ENCODE measurements at places on chromosomes 6 and 20.

DNA sequence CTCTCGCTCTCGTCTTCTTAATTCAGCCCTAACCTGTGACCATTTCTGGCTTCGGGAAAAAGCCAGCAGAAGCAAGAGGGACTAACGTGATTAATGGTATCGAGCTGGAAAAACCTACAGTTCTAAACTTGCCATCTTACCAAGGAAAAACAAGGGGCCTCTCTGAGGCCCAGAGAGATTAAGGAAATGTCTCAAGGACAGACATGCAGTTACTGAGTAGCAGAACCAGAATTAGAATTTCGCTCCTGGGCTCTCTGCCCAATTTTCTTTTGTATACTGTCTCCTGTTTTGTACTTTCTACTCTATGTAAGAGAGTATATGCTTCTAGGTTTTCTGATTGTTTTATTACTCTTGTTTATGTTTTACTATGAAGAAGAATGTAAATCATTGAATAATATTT is 67.8 kb upstream of the LTV1 start:
- DNase-seq, result no peak

GRCh38 chr6:28789553-28790083 is 134.2 kb downstream of the TRIM27 start:
- peak; percentile 79 for DNase-seq

- DNase-seq, result no peak
These were observed 321.5 kb upstream of the MAN1A1 start for GRCh38 chr6:119671105-119671504.

DNA sequence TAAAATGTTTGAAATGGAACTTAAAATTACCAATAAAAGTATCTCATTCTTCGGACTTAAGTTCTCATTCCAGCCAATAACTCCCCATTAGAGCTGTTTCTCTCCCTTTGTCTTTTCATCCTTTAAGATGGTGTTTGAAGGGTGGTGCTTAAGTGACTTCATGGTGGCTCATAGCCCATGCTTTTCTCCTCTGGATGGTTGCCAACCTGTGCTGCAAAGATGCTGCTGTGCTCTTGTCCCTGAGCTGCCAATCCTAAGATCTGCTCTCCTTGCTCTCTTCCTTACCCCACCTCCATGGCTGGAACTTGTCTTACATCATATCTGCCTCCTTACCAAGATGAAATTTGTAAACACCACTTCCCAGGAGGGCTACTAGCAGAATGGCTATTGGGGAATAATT is 31.6 kb upstream of the PNRC1 start:
- DNase-seq, result peak; percentile 64

- no peak for DNase-seq
These were observed 146.4 kb downstream of the AKAP7 start for GRCh38 chr6:131281471-131282270.

- DNase-seq, result peak; percentile 84
These were observed 27.9 kb downstream of the FOXO3 start for GRCh38 chr6:108588586-108588985.

- DNase-seq, result no peak
These were observed at the start of gene MDFI for GRCh38 chr6:41638002-41638934. Gene MDFI (plus strand): TSS chr6:41638468. CDS start chr6:41638750, 282 bp downstream.

DNA sequence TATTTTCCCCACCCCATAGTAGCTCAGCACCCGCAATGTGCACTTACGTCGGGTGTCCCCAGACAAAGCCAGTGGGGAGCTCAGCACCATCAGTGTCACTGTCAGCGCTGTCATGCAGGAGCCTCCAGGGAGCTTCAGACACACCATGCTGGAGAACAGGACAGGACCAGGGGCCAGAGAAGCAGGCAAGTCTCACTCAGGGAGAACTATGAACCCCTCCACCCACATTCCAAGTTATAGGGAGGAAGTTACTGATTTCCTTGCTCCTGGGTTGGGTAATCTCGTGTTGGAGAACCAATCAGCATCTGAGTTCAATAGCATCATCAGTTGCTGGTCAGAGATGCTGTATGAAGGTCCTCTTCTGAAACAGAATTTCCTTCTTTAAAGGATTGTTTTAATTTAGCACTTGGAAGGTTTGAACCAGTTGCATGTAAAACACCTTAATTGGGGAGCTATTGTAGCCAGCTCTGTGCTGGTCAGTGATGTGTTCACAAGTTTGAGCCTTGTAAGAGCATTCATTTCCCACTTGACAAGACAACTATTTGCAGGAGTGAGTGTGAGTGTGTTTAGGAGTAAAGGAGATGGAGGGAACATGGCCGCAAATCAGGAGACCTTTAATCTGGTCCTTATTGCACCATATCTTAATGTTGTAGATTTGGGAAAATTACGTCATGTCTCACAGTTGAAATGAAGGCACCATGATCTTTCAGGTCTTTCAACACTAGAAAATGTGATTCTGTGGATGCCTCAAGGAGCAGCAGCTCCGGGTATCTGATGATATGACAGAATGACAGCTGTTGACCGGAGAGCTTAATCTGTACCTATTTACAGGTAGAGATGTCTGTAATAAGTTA is at the start of gene HLA-DRB1:
HLA-DRB1 (minus strand) TSS at position 253 of the 854 bp plus-strand sequence; CDS start at position 147, 106 bp downstream.
- peak; percentile 26 for DNase-seq

GRCh38 chr6:109183109-109183650 is 87.9 kb downstream of the CEP57L1 start:
- DNase-seq, result peak; percentile 26

DNA sequence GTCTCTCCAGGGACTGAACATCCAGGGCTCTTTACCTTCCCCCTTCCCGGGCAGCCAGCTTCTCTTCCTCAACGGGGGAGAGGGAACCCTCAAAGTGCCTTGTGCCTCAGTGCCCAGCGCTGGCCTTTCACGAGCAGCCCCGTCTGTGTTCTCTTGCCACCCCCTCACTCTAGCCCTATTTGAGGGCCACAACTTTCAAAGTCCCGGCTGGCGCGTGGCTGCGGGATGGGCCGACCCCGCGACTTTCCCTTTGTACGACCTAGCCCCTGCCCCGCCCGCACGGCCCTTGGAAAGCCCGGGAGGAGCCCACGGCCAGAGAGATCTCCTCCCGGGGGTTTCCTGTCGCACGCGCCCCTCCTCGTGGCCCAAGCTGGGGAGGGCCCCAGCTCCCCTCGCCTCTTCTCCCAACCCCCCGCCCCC is 559 bp downstream of the SCRT2 start:
- DNase-seq, result no peak

DNA sequence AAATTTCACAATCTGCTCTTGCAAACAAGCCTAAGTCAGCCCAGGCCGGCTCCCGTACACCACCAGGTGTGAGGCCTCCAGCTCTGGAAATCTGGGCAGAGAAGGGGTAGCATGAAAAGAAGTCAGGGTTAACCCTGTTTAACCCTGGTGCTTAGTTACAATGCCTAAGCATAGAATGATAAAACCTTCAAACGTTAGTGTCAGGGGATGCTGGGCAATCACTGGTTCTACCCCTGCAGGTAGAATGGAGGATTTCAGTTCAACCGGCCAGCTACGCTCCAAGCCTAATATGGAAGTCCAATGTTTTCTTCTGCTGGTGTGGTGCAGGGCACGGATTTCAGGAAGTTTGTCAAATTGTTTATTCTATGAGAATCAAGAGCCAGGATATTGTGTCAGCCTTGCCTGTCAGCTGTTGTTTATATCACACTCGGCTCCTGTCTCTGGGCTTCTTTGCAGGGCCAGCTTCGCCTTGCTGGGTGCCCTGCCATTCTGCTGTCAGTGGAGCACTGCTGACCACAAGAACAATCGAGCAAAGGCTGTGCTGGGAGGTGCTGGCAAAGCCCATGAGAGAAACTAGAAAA is 20.2 kb upstream of the CD93 start:
- DNase-seq, result no peak

DNA sequence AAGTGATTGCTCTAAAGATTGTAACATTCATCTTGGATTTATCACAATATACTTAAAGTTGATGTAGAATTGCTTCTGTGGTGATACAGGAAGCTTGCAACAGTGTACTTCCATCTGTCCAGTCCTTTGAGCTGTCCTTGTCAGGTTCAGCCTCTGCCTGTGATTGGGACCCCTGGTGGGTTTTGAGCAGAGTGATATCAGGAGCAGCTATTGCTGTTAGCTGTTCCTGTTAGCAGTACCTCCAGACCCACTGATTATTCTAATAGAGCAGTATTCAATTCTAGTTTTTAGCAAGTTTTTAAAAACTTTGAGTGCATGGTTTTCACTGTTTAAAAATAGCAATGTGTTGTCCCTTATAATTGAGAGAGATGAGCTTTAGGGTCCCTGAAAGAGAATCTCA is 48.8 kb downstream of the TULP4 start:
- no peak for DNase-seq

- no peak for DNase-seq
These were observed 8.0 kb upstream of the L3MBTL3 start for GRCh38 chr6:130010387-130010786.

GRCh38 chr6:28947831-28948270 is 24.1 kb upstream of the TRIM27 start:
- DNase-seq, result peak; percentile 86

DNA sequence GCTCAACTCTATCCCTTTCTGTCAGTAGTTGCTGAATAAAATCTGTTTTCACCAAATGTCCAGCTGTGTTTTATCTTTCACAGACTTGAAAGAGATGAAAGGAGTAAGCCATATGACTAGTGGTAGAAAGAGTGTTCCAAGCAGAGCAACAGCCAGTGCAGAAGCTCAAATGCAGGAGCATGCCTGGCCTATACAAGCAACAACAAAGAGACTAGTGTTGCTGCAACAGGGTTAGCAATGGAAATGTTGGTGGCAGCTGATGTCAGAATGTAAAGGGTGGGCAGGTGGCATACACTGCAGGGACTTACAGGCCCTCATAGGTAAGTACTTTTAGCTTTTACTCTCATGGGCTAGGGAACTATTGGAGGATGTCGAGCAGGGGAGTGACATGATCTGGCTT is 5.2 kb upstream of the HINT3 start:
- DNase-seq, result no peak

- no peak for DNase-seq
These were observed 102.9 kb downstream of the RALGAPA2 start for GRCh38 chr20:20609522-20609921.

GRCh38 chr6:14713008-14713960 is 532.6 kb upstream of the JARID2 start:
- DNase-seq, result peak; percentile 96

DNA sequence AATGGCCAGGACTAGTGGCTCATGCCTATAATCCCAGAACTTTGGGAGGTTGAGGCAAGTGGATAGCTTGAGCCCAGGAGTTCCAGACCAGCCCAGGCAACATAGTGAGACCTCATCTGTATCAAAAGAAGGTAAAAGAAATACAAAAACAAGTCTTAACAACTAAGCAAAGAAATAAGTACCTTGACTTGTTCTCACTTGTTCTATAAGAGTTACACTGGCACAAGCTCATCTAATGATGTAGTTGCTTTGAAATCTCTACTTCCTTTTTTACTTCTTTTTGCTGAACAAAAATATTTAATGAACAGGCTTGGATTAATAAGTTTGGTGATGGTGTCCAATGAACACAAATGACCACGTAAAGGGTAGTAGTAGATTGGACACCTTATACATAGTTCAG is 72.2 kb downstream of the SGK1 start:
- no peak for DNase-seq

- peak; percentile 74 for DNase-seq
These were observed 175.6 kb upstream of the PDE7B start for GRCh38 chr6:135675862-135676261.

- no peak for DNase-seq
These were observed 97.5 kb upstream of the RPS6KA2 start for GRCh38 chr6:166724576-166724975.

- DNase-seq, result peak; percentile 78
These were observed at the start of gene CBFA2T2 for GRCh38 chr20:33490023-33490933. Gene CBFA2T2 (plus strand): TSS chr20:33490096. CDS start chr20:33490268, 172 bp downstream.

GRCh38 chr20:63127700-63128364 is 88.1 kb downstream of the YTHDF1 start:
- DNase-seq, result no peak

- DNase-seq, result peak; percentile 23
These were observed 628 bp upstream of the CHRNA4 start for GRCh38 chr20:63361519-63362435.

DNA sequence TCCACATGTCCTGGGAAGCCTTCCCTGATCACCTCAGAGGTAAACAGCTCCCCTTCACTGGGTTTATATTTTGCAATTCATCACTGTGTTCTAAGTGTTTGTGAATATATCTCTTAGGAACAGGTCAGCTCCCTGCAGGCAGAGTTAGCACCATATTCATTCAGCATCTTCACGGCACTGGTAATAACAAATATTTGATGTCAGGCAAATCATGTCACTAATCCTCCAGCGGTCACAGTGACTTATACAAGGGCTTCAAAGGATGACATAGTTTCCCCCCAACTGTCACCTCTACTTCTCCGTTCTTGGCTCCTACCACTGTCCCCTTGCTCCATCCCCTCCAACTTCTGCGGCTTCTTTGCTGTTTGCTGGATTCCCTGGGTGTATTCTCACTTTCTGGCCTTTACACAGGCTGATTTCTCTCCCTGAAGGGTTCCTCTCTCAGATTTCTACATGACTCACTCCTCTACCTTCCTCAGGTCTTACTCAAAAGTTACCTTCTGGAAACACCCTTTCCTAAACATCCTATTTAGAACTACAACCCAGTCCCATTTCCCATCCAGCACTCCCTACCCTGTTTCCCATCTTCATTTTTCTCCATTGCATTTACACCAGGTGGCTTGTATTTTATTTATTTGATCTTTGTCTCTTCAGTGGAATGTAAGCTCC is 66.6 kb downstream of the NHLRC1 start:
- no peak for DNase-seq

DNA sequence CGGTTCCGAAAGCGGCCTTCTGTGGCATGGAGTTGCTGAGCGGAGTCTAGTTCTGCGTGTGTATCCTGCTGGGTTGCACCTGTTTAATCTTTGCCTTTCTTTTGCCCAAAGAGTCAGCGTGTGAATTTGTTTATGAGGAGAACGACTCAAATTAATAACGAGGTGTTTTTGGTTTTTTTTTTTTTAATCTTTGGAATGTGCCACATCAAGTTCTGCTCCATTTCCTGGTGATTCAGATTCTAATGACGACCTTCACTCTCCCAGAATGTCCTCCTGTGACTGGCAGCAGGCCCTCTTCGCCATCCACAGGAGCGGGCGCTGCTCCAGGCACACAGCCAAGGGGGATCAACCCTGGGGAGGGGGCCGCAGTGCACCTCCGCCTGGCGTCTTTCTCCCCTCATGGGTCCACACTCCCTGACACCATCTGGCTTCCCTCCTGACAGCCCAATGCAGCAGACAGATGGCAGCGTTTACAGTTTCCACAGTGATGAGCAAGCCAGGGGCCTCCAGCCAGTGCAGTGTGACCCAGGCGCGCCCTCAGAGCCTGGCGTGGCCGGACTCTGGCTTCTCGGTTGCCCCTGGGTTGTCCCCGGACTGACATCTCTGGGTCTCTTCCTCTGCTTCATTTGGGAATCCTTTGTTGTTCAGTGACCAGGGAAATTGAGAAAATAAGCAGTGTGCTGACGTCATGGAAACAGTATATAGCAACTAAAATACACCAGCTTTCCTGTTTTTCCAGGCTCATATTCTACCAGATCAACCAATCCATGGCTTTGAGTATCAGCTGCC is 27.5 kb upstream of the AFDN start:
- DNase-seq, result no peak

GRCh38 chr6:132887204-132887603 is 72.8 kb downstream of the RPS12 start:
- no peak for DNase-seq

All from ELR (cell line).